Urothelium cell line (cell line): ENCODE measurements at places on chromosomes 3 and 15.

DNA sequence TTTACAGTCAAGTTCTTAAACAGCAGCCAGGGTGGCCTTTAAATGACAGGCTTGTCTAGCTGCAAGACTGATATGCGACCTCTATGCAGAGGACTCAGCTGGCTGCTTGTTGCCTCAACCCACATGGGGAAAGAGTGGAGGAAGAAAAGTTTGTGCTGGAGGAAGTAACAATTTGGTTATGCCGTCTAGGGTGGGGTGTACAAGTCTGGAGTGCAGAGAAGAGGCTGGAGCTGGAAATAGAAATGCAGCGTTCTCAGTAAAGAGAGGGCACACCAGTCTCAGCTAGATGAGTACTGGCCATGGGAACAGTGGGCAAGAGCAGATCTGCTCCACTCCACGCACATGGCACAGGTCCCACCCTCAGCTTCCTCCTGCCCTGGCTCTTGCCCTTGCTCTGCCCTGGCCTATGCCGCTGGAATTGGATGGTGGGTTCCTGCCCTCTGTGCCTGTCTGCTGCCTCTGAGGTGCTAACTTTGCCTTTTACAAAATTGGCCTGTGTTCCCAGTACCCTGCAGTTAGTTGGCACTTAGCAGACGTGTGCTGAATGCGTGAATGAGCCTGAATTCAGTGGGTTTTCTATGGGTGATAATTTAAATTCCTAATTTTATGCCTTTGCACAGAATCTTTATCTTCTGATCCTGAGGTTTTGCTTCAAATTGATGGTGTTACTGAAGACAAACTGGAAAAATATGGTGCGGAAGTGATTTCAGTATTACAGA is 59.7 kb upstream of the FURIN start:
- DNase-seq = no peak

DNA sequence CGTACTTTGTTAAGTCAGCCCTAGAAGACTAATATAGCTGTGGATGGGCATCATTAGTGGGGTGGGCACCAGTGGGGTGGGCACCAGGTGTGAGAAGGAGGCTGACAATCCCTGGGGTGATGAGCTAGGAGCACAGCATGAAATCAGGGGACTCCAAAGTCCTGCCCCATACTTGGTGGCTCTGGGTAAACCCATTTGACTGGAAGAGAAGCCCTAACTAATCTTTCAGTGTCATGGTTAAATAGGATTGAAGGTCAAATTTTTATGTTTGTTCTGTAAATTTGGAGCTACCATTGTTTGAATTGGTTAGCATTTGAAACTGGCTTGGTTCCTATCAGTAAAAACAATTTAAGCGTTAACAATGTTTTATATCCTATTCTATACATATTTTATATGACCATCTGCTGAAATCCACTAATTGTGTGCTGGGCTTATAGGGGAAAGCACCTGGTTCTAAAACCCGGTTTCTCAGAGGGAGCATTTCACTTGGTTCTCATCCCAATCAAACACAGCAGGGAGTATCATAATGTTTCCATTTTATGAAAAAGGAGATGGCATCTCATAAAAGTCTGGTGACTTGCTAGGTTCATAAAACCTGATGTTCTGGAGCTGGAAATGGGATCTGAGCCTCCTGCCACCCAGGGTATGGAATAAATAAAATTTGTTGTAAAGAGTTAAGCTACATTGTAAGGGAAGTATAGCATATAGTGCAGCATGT is 87.7 kb upstream of the HACD2 start:
- no peak for DNase-seq

GRCh38 chr3:157129803-157130466 is 30.0 kb downstream of the CCNL1 start:
- DNase-seq = peak; percentile 46

GRCh38 chr15:35306361-35306981 is 221.4 kb upstream of the NANOGP8 start:
- peak; percentile 27 for DNase-seq

DNA sequence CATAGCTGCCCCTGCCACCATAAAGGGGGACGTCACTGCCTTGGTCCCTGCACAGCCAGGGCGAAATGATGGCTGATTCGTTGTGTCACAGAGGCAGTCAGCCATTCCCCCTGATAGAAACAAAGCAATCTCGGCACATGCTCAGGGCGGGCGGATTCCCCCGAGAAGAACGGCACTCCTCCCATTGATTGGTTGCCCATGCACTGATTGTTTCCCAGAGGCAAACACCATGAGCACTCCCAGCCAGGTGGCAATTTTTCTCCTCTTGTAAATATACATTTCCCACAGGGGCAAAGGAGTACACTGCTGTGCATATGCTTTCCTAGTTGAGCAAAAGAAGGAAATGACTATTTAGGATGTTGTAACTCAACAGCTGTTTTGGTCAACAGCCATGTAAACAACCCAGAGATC is 56.5 kb downstream of the KY start:
- DNase-seq = no peak

DNA sequence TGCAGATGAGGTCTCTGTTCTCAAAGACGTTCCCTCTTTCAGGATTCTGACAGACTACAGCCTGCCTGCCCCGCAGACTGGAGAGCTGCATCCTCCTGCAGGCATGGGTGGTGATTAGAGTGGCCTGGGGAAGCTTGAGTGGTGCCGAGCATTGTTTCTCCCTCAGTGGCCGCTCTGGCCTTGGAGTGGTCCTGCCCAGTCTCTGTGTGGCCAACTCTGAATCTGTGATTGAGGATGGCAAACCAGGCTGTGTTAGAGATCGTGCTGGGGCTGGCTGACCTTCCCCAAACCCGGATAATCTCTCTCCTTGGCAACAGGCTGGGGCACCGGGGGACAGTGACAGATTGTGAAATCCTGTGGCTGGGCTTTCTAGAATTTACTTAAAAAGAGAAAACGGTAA is 11.0 kb upstream of the ADCY5 start:
- no peak for DNase-seq

DNA sequence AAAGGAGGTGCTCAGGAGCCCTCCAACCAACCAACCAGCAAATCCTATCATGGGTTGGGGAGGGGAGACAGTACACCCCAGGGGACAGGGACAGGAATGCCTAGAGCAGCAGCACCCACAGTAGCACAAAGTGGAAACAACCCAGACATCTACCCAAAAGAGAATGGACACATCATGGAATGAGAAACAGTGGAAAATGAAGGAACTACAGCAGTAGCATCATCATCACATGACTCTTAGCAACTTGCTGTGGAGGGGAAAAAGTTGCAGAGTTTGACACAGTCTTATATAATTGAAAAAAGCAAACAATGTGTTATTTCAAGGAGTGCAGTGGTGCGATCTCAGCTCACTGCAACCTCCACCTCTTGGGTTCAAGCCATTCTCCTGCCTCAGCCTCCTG is 11.0 kb downstream of the C3orf22 start:
- DNase-seq = no peak

- DNase-seq = no peak
Observed at GRCh38 chr3:78736863-78737262, 1030.9 kb downstream of the ROBO1 start.

- no peak for DNase-seq
Observed at GRCh38 chr3:125332504-125332903, 42.6 kb downstream of the ZNF148 start.

DNA sequence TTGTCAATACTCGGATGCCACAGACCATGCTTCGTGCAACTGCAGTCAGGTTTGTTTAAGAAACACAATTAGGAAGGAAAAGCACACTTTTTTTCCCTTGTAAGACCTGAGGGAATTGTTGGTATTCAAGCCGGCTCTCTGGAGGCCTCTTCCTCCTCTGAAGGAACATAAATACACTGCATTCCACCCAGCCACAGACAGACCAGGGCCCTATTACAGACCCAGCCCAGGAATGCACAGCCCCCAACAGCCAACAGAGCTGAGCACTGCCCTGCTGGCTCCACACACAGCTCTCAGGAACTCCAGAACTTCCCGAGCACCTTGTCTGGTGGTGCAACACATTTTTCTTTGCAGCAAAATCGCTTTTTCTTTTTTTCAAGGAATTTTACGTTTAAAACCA is 488.7 kb upstream of the PROK2 start:
- peak; percentile 80 for DNase-seq

GRCh38 chr3:78844307-78844706 is 923.5 kb downstream of the ROBO1 start:
- no peak for DNase-seq

GRCh38 chr15:55267401-55268175 is 22.0 kb downstream of the RAB27A start:
- no peak for DNase-seq

GRCh38 chr15:62219799-62220198 is 54.7 kb upstream of the C2CD4B start:
- no peak for DNase-seq

- DNase-seq = no peak
Observed at GRCh38 chr3:152011812-152012735, 138.6 kb downstream of the SUCNR1 start.

- no peak for DNase-seq
Observed at GRCh38 chr3:72316501-72317279, 531.6 kb downstream of the SHQ1 start.

GRCh38 chr3:105518203-105518602 is 151.5 kb downstream of the ALCAM start:
- DNase-seq = no peak

GRCh38 chr3:61807865-61808276 is 246.5 kb downstream of the PTPRG start:
- DNase-seq = no peak

DNA sequence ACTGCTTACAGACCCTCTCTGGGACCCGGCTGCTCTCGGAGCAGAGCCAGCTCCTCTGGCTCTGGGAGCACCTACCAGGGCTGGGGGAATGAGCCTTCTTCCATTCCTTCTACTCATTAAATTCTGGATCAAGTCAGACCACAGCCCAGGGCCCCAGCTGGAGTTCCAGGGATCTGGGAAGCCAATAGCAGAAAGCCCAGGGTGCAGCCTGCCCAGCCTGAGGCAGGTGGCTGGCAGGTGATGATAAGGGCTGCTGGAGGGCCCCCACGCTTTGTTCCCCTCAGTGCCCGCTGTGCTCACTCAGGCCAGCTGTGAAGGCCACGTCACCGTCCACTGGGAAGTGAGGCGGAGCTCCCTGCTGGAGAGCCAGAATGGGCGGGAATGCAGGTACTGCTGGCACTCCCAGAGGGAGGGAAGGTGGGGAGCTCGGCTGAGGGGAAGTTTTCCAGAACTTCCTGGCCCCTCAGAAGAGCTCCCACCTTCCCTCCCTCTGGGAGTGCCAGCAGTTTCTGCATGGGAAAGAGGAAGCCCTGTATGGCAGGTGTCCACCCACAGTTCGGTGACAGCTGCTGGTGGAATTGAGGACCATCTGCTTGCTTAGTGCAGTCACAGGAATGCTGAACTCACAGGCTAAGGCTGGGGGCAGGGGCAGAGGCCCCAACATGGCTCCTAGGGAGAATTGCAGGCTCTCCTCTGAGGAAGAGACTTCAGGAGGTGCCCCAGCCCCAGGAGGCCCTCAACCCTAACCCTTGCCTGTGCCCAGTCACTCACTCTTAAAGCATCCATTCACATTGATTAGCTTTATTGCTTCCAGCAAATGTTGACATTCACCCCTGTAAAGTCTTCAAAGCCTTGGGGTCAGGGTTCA is 12.6 kb upstream of the RTP3 start:
- DNase-seq = no peak

GRCh38 chr15:84979651-84980050 is 2.0 kb upstream of the PDE8A start:
- DNase-seq = no peak

GRCh38 chr3:52030714-52031310 is 25.6 kb downstream of the DUSP7 start:
- DNase-seq = no peak

DNA sequence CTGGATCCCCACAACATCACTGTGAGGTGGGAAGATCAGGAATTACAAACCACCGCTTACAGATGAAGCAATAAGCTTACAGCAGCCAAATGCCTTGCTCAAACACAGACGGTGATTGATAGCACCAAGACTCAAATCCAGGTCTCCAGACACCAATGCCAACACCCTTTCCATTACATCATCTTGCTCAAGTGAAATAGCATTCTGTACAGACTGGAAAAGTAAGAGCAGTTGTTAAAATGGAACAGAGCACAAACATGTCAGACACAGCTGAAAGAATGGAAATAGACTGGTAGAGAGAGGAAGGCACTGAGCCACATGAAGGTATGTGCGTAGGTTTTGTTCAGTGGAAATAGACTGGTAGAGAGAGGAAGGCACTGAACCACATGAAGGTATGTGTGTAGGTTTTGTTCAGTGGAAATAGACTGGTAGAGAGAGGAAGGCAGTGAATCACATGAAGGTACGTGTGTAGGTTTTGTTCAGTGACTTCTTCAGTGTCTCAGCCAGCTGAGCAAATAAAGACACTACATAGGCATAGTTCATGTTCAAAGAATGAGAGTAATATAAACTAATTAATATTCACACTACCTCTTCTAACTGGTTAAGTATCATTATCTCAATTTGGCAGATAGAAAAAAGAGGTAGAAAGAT is 15.6 kb downstream of the CLDN1 start:
- DNase-seq = no peak

- DNase-seq = no peak
Observed at GRCh38 chr3:118641608-118642007, 393.0 kb downstream of the IGSF11 start.

- no peak for DNase-seq
Observed at GRCh38 chr3:122770521-122771202, 23.0 kb downstream of the HSPBAP1 start.

- no peak for DNase-seq
Observed at GRCh38 chr15:100941536-100941935, 22.4 kb downstream of the LRRK1 start.

DNA sequence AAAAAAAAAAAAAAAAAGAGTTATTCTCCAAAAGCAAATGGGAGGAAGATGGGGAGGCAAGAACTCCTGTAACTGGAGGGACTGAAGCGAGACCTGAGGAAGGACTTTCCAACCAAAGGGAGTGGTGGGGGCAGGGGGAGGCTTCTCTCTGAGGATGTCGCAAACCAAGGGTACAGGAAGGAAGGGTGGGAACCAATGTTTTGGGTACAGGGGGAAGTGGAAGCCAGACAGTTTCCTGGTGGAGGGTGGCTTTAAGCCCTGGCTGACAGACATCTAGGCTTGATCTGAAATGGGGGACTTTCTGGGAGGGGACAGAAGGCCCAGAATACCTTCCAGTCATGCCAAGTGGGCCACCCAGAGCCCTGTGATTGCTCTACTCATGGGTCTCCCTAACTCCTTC is 27.0 kb downstream of the VIPR1 start:
- no peak for DNase-seq
